T-helper 17 cell (primary cell): ENCODE measurements at places on chromosomes 1 and 21. TPM values are rescaled to one million over a fixed set of nuclear protein-coding genes. Genes with fewer than 3 reads are reported as not detected.

GRCh38 chr1:94276988-94277434 lies 39.6 kb upstream of the ARHGAP29 start:
- no peak overlapping the region for H3K4me3 ChIP-seq
- peaks cover 2% of the 10 kb centered on the region for H3K4me1 ChIP-seq
- DNase-seq, result no peak
- H3K27ac ChIP-seq, result no peak overlapping the region
- no peaks in the 10 kb centered on the region for H3K36me3 ChIP-seq

GRCh38 chr1:63987014-63987627 lies 213.3 kb downstream of the ROR1 start:
- peaks cover 10% of the 10 kb centered on the region for H3K27me3 ChIP-seq
- no peak overlapping the region for H3K27ac ChIP-seq
- no peaks in the 10 kb centered on the region for H3K4me1 ChIP-seq
- DNase-seq, result no peak
- H3K36me3 ChIP-seq, result no peaks in the 10 kb centered on the region

DNA sequence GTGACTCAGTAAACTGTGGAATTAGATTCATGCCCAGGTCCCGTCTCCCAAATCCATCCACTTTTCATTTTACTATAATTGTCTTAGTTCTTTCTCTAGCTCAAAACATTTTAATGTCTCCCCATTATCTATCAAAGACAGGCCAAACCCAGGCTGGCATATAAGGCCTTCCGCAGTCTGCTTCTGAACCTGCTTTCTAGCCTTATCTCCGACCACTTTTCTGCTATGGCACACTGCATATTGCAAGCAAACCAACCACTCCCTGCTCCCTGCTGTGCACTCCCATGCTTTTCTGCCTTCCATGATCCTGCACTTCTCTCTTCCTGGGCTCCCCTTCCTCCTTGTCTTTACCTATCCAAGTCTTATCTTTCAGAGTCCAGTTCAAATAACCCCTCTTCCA lies 17.3 kb upstream of the PIGM start:
- peaks cover 12% of the 10 kb centered on the region for H3K36me3 ChIP-seq
- no peak overlapping the region for H3K4me3 ChIP-seq
- H3K27me3 ChIP-seq, result peaks cover 94% of the 10 kb centered on the region
- peaks cover 22% of the 10 kb centered on the region for H3K4me1 ChIP-seq

The PERM1 gene
- not detected for total RNA-seq
